CD14-positive monocyte (primary cell): ENCODE measurements at places on chromosomes 5 and 9. TPM values are rescaled to one million over a fixed set of nuclear protein-coding genes. Genes with fewer than 3 reads are reported as not detected.

Gene RIGI
- 2.9 and 7.6 TPM in 2 replicates for polyA plus RNA-seq

Gene MARVELD2
- polyA plus RNA-seq, result not detected

Gene SLF1
- polyA plus RNA-seq, result 2.7 TPM

Gene CCNJL
- polyA plus RNA-seq, result 0.03 and 0.04 TPM in 2 replicates

Gene ATP10B
- not detected for polyA plus RNA-seq

Gene SPATA31E1
- not detected for polyA plus RNA-seq

Gene PDE6A
- not detected for polyA plus RNA-seq

Gene FAM221B
- not detected for polyA plus RNA-seq

Gene SLC30A5
- 27.0 TPM for polyA plus RNA-seq

Gene PAEP
- not detected for polyA plus RNA-seq

Gene WNT8A
- not detected for polyA plus RNA-seq

Gene ATP6V0E1
- 698 TPM for polyA plus RNA-seq

Gene PCDHA7
- polyA plus RNA-seq, result not detected

Gene RNF208
- not detected for polyA plus RNA-seq

Gene OBP2B
- not detected for polyA plus RNA-seq

Gene GPR151
- polyA plus RNA-seq, result not detected in 2 replicates

Gene NEUROG1
- polyA plus RNA-seq, result not detected

Gene DDX4
- not detected in 2 replicates for polyA plus RNA-seq

Gene PCDHGA5
- polyA plus RNA-seq, result not detected

Gene PCDHB4
- not detected in 2 replicates for polyA plus RNA-seq

Gene EPB41L4B
- not detected in 2 replicates for polyA plus RNA-seq

Gene GZMA
- polyA plus RNA-seq, result 2.3 TPM

Gene POU5F2
- not detected for polyA plus RNA-seq

Gene OR5C1
- not detected in 2 replicates for polyA plus RNA-seq

Gene ENTPD8
- polyA plus RNA-seq, result not detected

Gene KCNIP1
- polyA plus RNA-seq, result not detected

Gene SOHLH1
- not detected in 2 replicates for polyA plus RNA-seq

Gene EIF4EBP3
- polyA plus RNA-seq, result 41.9 TPM

Gene SLC34A1
- not detected for polyA plus RNA-seq

Gene GADD45G
- polyA plus RNA-seq, result 1.1 TPM

Gene CDHR2
- not detected for polyA plus RNA-seq

Gene TPM2
- polyA plus RNA-seq, result not detected

Gene PTBP3
- 13.6 and 33.6 TPM in 2 replicates for polyA plus RNA-seq

Gene CNOT6
- 9.5 TPM for polyA plus RNA-seq

Gene CDH10
- polyA plus RNA-seq, result not detected

Gene CAMK4
- polyA plus RNA-seq, result 0.28 TPM
